ENCODE measurements at places on chromosomes 2 and 18.

DNA sequence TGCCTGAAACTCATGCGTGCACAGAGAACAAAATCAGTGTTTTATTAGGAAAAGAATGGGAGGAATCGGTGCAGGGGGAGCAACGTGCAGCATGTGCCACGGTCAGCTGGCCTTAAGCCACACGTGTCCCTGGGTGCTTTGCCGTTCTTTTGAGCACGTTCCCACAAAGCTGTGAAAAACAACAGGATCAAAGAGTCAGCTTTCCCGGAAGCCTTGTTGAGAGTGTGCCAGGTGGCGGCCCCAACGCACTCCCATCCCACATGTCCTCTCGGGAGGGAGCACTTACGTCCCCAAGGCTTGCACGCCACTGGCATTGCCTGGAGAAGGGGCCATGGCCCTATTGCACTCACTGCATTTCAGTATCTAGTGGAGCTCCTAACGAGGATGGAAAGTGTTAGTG, 511.2 kb downstream of the EIPR1 start:
- no peak for DNase-seq

- no peak for DNase-seq
These were observed 7.3 kb downstream of the IL36G start for GRCh38 chr2:112985090-112985489.

- DNase-seq: no peak
These were observed 169.1 kb upstream of the THUMPD2 start for GRCh38 chr2:39948016-39948719.

GRCh38 chr2:47300609-47301276, 102.2 kb upstream of the MSH2 start:
- no peak for DNase-seq

- DNase-seq: no peak
These were observed 617.6 kb downstream of the ADCYAP1 start for GRCh38 chr18:1522249-1522615.

GRCh38 chr2:76684756-76685155, 837.4 kb downstream of the LRRTM4 start:
- no peak for DNase-seq

- no peak for DNase-seq
These were observed 433 bp downstream of the SH3RF3 start for GRCh38 chr2:109129356-109129920.

DNA sequence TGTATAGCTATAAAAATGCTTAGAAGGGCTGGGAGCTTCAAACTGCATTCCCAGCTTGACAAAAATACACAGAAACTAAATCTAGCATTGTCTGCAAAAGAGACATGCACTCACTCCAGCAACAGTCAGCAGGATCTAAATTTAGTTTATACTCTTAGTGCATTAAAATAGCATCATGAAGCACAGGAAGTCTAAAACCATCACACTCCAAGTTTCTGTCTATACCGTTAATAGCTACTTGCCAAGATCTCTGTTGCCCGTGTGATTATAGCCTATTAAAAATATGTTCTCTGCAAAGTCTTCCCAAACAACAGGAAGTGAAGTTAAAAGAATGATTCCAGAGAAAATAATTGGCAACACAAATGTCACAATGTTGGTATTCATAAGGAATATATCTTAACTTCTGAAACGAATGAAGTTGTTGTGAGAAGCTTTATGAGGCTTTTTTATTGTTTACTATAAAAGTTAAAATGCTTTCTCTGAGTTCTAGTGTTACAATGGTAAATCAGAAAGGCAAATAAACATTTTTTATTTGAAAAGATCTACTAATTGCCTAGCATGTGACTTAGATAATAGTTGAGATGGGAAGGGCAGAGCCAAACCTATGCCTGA, 184.2 kb downstream of the ZNF385B start:
- no peak for DNase-seq

- DNase-seq: no peak
These were observed 68.8 kb upstream of the TACR1 start for GRCh38 chr2:75268112-75268511.

GRCh38 chr2:158004126-158004764, 97.4 kb upstream of the UPP2 start:
- no peak for DNase-seq

DNA sequence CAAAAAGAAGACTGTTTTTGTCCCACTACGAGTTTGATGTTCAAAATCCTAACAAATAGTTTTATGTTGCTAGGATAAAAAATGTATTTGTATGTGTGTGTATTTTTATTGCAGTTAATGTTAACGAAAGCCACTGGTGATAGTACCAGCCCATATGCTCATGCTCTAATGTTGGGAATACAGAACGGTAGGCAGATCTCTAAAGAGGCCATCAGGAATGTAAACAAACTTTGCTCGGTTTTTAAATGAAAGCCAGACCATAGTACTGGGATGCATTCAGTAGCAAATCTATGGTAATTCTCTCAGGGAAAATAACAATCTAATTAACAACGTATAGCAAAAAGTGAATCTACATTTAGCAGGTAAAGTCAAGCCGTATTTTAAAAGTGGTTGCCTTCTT, 208.1 kb downstream of the NEDD4L start:
- no peak for DNase-seq

DNA sequence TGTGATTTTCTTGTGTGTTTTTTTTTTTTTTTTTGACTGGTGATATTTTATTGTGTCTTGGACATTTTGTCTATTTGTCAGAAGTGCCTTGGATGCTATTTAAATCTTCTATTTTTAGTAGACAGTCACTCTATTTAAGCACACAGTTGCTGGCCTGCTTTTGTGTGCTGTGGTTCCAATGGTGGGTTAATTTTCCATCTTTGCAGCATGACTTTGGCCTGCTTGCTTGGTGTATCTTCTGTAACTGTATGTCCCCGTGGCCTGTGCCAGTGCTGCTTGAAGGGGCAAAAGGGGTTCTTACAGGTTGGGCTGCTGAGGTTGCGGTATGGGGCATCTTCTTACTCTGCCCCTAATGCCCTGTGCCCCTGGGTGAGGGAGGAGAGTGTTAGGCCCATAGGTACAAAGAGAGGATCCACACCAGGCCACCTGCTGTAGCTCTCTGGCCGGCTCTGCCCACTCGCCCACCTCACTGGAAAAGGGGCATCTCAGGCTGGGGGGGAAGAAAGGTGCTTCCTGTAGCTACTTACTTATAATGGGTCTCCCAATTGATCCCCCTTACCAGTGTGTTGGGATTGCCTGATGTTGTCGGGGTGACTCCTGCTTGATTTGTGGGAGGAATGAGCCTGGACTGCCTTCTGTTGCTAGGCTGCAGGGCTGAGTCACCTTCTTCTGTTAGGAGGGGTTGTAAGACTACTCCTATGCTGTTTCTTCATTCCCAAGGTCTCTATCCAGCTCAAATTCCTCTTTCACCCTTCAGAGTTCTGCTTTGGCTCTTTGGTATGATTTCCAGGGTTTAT, 490.0 kb upstream of the HS6ST1 start:
- DNase-seq: no peak

DNA sequence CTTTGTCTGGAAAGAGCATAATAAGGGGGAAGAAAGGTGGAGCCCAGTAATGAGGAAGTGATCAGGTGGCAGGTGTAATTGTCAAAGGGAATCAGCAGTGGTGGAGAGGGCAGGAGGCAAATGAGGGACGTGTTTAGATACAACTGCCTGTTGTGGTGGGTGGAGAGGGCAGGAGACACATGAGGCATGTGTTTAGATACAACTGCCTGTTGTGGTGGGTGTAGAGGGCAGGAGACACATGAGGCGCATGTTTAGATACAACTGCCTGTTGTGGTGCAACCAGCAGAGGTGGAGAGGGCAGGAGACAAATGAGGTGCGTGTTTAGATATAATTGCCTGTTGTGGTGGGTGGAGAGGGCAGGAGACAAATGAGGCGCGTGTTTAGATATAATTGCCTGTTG, 173.1 kb downstream of the ANKRD30B start:
- DNase-seq: no peak

DNA sequence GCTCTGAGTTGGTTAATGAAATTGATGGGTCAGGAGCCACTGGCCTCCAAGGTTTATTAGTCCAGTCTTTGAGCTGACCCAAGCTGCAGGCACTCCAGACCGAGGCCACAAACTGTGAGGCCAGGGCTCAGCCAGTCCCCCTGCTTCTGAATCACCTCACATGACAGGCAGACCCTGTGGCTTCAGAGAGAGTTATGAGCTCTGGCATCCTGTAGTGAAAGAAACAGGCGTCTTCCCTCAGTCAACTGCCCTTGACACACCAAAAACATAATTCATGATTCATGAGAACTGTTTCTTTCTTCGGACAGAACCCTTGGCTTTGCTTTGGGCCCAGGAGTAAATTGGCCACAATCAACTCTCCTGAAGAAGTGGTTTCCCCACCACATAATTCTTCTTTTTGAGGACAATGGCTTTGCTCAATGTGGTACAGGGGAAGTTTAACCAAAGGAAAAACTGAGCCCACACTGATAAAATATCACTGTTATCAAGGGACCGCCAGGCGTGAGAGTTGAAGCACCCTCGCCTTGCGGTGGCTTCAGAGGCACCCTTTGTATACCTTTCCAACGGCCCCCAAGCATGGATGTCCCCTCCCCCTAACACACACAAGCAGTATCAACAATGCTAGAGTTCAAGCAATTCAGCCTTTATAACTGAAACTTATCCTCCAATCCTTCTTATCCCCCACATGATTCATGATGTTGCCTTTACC, 226.9 kb downstream of the CYRIA start:
- DNase-seq: no peak

GRCh38 chr2:166197446-166197845, 69.6 kb upstream of the SCN1A start:
- DNase-seq: no peak

DNA sequence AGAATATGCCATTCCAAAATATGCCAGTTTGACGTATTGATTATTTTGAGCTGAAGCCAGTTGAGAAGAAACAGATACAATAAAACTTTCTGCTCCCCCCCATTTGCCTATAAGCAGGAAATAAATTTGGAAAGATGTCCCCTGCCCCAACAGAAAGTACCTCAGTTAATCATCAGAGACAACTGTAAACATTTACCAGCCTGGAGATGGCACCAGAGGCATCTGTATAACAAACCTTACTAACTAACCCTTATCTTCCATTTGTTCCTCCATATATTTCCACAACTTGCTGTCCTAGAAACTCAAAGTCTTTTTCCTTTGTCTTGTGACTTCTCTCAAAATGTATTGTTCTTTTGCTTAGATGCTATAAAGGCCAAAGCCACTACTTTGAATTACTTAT, 93.8 kb downstream of the AKAIN1 start:
- no peak for DNase-seq

- DNase-seq: no peak
These were observed 294.4 kb upstream of the PIK3C3 start for GRCh38 chr18:41660654-41661053.

GRCh38 chr2:204279819-204280218, 265.5 kb upstream of the PARD3B start:
- no peak for DNase-seq

GRCh38 chr2:171626949-171627348, 60.3 kb upstream of the DYNC1I2 start:
- DNase-seq: no peak

DNA sequence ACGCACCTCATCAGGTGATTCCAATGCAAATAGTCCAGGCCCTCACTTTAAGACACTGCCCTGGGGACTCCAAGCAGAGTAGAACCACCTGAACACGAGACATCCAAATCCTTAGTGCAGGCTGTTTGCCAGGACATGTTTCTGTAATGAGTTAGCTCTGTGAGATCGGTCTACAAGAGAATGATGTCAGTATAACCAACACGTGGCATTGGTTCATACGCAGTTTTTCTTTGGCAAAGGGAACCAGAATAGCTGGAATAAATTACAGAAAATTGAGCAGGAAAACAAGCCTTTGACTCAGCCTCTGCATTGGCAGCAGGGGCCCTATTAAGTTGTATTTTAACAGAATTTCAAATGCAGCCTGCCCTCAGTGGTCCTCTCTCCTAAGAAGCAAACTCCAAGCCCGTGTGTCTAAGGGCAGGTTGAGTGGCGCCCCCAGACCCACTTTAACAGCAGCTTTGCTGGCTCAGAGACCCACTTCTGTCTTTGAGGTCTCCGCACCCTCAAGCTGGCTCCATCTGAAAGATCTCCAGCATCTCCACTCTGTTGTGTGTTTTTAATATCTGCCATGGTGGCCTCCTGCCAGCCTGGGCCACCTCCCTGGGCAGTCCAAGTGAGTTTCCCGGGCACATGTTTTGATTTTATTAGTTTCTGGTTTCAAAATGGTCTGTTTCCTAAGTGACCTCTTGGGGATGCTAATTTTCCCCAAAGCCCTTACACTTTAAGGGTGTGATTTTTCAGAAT, 61.3 kb downstream of the ALPK2 start:
- no peak for DNase-seq

DNA sequence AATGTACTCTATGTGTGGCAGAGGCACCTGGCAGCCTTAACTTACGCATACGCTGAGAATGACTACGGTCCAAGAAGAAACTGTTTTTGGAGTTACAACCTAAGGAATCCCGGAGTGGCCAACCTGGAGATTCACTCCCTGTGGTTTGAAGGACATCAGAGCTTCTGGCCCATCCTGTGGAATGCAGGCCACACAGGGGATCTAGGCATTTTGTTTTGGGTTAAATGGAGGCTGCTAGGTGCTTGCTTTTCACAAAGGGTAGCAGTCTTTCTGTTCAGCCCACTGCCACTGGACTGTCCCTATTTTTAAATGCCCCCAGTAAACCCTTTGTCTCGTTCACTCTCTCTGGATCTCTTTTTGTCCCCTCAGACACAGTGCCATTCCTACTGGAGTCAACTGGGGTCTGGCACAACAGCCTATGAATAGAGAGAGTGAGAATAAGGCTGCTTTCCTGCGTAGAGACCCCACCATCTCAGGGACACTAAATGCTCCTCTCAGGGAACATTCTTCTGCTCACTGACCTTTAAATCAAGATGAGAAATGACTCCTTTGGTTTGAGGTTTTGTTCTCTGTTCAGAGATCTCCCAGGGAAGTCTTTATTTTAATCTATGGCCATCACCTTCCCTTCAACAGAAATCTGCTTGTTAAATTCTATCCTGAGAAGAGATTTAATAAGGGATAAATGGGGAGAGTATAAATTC, 124.9 kb downstream of the B3GNT2 start:
- DNase-seq: no peak

DNA sequence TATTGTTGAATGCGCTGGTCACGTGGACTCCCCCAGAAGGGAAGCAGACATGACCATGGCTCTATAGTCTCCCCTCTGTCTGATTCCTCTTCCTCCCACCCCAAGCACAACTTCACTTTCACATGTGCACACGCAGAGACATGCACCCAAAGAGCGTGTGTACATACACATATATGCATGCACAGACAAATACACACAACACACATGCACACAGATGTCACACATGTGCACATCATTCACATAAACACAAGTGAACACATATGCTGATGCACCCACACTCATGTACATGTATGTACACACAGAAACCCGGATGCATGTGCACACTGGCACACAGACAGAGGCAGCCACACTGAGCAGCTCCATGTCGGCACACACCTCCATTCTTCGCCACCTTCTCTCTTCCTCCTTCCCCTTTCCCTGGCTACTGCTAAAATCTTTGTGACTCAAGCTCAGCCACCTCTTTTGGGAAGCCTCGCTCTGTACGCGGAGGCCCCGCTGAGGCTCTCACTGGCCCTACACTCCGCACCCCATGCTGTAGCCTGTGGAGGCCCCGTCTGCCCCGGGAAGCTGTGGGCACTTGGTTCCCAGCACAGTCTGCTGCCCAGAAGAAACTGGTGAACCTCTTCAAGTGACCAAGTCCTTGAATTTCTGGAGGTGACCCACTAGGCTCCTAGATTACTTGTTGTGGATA, 101.6 kb upstream of the TEX51 start:
- DNase-seq: no peak
